Stimulated activated CD4-positive, alpha-beta T cell treated with anti-CD3 and anti-CD28 coated beads, Interleukin-15, amount 100 ng/mL, for 48 hours (primary cell): ENCODE measurements at places on chromosomes 4 and X.
A peak's percentile ranks its signal among the peaks of the same experiment; 100 is the strongest.

GRCh38 chr4:8829584-8829983 lies 42.1 kb downstream of the HMX1 start:
- DNase-seq = no peak

DNA sequence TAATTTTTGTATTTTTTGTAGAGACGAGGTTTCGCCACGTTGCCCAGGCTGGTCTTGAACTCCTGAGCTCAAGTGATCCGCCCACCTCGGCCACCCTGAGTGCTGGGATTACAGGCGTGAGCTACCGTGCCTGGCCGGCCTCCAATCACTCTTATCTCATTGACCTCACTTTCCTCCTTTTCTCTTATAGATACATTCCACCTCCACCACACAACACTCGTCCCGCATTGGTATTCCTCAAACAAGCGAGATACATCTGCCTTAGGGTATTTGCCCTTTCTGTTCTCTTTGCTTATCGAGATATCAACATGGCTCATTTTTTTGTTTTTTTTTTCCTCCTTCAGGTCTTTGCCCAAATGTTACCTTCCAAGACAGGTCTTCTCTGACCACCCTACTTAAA lies 1.8 kb upstream of the PRPS1 start:
- DNase-seq = no peak

DNA sequence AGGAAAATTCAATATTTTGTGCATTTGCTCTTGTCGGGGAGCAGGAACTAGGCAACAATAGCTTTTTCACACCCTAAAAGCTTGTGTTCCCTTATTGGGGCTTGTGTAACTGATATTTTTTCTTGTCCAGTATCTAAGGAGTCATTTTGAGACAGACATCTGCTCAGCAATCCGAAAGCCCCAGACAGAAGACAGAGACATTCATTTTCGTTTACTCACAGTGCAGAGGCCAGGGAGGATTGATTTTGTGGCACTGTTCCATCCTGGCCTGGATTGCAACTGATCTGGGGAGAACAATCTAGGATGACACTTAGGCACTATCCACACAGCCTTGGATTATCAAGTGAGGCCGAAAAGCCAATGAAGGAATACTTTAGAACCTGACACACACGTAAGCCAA lies 27.4 kb upstream of the PLAC1 start:
- no peak for DNase-seq

GRCh38 chr4:143207555-143207954 lies 22.8 kb downstream of the USP38 start:
- no peak for DNase-seq

DNA sequence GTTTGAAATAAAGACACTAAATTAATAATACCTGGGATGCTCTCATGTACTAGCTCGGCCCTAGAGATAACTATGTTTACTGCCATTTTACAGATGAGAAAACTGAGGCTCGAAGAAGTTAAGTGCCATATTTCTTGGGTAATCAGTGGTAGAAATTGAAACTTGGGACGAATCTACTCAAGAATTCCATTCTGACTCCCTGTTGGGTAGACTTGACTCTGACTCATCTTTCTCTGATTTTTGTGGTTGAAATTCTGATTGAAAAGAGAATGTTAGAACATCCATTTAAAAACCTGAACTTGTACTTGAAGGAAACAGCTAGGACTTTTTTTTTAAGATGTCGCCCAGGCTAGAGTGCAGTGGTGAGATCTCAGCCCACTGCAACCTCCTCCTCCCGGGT lies 50.1 kb upstream of the NSUN7 start:
- no peak for DNase-seq

DNA sequence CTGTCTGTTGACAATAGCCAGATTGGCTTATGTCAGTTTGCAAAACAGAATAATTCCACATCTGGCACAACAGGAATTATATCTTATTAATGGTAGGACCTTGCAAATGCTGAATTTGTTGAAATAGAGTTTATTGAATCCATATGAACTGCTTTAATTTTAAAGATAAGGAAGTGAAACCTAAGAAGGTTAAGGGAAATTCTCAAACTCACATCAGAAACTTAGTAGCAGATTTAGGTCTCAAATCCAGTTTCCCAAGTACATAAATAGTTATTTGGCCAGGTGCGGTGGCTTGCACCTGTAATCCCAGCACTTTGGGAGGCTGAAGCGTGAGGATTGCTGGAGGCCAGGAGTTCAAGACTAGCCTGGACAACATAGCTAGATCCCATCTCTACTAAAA lies 117.1 kb downstream of the HNRNPD start:
- no peak for DNase-seq

DNA sequence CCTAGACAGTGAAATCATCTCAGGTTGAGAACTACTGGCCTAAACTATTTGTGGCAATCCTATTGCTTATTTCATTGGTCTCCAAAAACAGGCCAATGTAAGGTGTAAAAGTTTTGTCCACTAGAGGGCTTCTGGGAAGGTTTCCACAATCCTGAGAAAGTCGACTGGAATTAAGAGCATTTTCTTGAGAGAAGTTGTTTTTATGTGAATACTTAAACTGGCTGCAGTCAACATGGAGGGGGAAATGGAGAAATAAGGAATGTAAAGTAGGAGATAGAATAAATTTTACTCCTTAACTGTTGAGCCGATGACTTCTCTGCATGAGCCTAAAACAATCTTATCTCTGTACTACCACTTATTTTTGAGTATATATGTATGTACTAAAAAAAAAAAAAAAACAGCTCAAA lies 11.0 kb upstream of the EIF4E start:
- no peak for DNase-seq

- DNase-seq = no peak
Observed at GRCh38 chrX:49175435-49176274, 4.0 kb downstream of the PLP2 start.

GRCh38 chrX:66638591-66639500 lies at the start of gene EDA2R:
TSS of gene EDA2R (minus strand) at chrX:66639078. CDS start at chrX:66616020, 23,058 bp downstream.
- peak; percentile 6 for DNase-seq

GRCh38 chrX:132025041-132025440 lies 1.9 kb downstream of the STK26 start:
- DNase-seq = no peak

DNA sequence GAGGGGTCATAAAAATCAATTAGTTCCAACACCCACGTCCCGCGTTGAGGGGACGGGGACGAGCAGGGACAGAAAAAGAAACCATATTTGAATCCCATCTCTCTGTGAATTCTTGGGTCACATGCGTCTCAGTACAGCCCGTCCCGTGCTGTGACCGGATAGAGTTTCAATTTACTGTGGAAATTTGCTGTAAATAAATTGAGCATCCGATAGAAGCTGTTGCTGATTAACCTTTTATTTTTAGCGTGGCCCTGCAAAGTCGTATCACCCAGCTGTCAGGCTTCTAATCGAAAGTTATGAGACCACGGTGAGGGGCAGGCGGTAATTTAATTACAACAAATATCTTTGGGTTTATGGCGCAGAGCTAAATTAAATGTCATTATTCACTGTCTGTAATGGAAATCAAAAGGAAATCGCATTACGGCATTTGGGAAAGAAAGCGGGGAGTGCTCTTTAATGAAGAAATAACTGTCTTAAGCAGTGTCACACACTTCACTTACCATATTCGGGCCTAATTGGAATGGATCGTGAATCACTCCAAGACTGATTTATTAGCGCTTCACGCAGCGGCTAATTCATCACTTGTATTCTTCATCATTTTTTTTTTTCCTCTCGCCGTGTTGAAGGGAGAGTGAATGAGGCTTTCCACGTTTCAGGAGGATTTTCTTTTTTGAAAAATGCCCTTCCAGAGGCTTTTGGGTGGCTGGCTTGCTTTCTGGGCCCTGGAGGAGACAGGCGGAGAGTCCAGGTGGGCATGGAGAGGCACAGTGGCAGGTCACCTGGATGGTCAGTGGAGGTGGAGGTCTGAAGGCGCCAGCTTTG lies 7.3 kb downstream of the SHOX start:
- no peak for DNase-seq

- DNase-seq = no peak
Observed at GRCh38 chr4:7366180-7366945, 68.4 kb downstream of the PSAPL1 start.
